Gastrocnemius medialis (tissue), 4 donors: ENCODE measurements at places on chromosomes 2 and 18. TPM values are rescaled to one million over a fixed set of nuclear protein-coding genes. Genes with fewer than 3 reads are reported as not detected.

Gene SGPP2
- 0.17 TPM for total RNA-seq

Gene SULT6B1
- not detected for total RNA-seq

Gene TRAPPC12
- 52.0 TPM for total RNA-seq

Gene PFN4
- not detected for total RNA-seq

Gene CLK1
- total RNA-seq = 61.6 TPM

Gene ZAP70
- not detected for total RNA-seq

Gene GPR45
- not detected for total RNA-seq

Gene ABCG5
- not detected for total RNA-seq

Gene FABP1
- 0.41 TPM for total RNA-seq

Gene CNTNAP5
- total RNA-seq = not detected

Gene CELF4
- total RNA-seq = not detected

Gene STPG4
- not detected for total RNA-seq

Gene AGXT
- 1.7 TPM for total RNA-seq

Gene PTPN18
- 5.4 TPM for total RNA-seq

Gene NFATC1
- 28.9 TPM for total RNA-seq

Gene NGEF
- 0.66 TPM for total RNA-seq

Gene MSH6
- total RNA-seq = 18.8 TPM

Gene CAPN10
- total RNA-seq = 8.0 TPM

Gene CNGA3
- total RNA-seq = 0.09 TPM

Gene HSBP1L1
- 9.3 TPM for total RNA-seq

Gene ST8SIA5
- total RNA-seq = 1.7 TPM

Gene CXCR1
- not detected for total RNA-seq

Gene RAX
- total RNA-seq = not detected

Gene DUSP11
- 14.2 TPM for total RNA-seq

Gene CGREF1
- 6.9 TPM for total RNA-seq

Gene IL1R2
- total RNA-seq = 13.1 TPM

Gene GALNT13
- not detected for total RNA-seq

Gene MAT2A
- 58.4 TPM for total RNA-seq

Gene OST4
- 191 TPM for total RNA-seq

Gene REEP1
- total RNA-seq = 16.0 TPM

Gene PRKRA
- 125 TPM for total RNA-seq

Gene PIEZO2
- total RNA-seq = 0.23 TPM

Gene CFAP53
- total RNA-seq = 1.3 TPM

Gene SCN7A
- 16.5 TPM for total RNA-seq
